ENCODE measurements at places on chromosomes 12 and 14.

GRCh38 chr12:64028541-64028940, 184.0 kb downstream of the SRGAP1 start:
- DNase-seq: no peak

DNA sequence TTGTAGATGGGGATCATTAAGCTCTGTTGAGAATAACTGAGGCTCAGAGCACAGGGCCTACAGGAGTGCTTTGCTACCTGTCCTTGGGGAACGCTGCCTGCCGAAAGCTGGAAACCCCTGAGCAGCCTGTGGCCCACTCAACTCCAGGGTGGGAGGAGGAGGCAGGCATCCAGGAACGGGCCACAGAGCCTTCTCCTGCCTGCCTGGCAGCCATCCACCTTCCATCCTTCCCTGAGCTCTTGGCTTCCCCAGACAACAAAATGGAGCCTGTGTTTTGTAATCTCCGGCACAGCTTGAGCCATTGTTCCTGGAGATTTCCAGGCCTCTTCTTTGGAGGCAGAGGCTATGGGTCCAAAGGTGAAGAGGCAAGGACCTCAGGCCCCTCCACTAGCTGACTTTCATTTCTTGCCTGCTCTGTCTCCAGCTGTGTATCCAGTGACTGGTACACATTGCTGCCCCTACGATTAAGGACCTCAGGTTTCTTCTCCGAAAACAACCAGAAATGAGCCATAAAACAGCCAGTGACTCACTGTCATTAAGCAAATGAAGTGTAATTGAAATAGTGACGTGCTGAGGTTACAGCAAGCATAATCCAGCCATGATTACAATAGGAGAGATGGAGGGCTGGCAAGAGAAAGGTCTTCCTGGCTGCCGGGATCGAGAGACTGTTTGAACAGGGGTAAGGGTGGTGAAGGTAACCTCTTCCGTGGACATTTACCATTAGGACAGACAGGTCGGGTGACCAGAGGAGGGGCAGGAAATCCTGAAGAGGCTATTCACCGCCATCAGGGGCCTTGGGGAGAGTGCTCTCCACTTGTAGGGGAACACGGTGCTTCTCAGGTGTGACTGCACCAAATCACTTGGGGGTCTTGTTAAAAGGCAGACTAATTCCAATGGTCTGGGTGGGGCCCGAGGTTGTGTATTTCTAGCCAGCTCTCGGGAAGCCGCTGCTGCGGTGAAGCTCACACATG, 56.3 kb upstream of the KCNA5 start:
- DNase-seq: no peak

- DNase-seq: no peak
These were observed 25.0 kb downstream of the CFAP54 start for GRCh38 chr12:96514328-96514727.

GRCh38 chr12:52227606-52228166, 5.4 kb upstream of the KRT7 start:
- no peak for DNase-seq

DNA sequence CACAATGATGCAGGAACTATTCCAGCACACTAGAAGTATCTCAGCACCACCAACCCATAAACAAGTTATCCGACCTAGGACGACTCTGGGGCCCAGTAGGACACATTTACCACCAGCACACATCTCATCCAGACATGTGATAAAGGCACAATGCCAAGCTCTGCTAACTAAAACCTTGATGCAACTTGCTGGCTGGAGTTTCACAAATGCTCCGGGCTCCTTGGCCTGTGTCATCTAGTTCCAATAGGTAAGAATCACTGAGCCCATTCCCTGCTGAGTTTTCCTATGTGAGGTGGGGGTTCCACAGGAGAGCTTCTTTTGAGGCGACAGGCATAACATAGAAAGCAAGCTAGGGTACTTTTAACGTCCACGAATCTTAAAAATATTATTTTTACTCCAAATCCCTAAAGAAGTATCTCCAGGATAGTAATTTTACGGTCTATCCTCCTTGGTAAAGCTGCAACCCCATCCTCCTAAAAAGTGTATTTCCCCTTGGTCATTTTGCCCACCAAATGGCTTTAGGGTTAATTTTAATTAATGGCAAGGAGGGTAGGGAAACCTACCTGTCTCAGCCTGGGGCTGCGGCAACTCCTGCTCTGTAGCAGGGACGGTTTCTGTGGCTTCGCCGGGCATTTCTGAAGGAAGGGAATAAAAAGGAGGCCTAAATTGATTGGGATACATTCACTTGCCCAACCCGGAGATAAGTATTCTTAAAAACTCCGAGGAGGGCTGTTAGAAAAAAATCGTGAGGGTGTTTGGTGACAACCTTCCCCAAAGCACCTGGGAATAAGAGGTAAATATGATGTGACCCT, 1.0 kb downstream of the NACA start:
- DNase-seq: no peak

DNA sequence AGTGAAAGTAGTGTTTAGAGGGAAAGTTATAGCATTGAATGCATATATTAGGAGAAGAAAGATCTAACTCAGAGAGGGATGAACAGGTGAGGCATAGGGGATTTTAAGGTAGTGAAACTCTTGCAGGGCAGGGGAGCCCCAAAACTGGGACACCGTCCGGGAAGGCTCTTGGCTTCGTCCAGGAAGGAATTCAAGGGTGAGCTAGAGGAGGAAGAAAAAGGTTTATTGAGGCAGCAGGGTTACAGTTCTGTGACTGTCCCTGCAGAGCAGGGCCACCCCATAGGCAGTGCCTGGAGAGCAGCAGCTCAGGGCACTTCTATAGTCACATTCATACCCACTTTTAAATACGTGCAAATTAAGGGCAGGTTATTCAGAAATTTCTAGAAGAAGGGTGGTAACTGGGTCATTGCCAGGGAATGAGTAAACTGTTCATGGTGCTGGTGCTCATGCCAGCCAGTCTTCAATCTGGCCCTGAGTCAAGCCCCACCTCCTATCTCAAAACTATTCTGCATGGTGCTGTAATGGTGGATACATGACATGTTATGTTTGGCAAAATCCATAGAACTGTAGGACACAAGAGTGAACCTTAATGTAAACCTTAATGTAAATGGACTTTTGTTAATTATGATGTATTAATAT, 1.2 kb upstream of the OAS1 start:
- no peak for DNase-seq

- no peak for DNase-seq
These were observed 38.6 kb upstream of the VPS33A start for GRCh38 chr12:122304924-122305323.

GRCh38 chr12:22014783-22015144, 31.3 kb upstream of the CMAS start:
- DNase-seq: no peak

DNA sequence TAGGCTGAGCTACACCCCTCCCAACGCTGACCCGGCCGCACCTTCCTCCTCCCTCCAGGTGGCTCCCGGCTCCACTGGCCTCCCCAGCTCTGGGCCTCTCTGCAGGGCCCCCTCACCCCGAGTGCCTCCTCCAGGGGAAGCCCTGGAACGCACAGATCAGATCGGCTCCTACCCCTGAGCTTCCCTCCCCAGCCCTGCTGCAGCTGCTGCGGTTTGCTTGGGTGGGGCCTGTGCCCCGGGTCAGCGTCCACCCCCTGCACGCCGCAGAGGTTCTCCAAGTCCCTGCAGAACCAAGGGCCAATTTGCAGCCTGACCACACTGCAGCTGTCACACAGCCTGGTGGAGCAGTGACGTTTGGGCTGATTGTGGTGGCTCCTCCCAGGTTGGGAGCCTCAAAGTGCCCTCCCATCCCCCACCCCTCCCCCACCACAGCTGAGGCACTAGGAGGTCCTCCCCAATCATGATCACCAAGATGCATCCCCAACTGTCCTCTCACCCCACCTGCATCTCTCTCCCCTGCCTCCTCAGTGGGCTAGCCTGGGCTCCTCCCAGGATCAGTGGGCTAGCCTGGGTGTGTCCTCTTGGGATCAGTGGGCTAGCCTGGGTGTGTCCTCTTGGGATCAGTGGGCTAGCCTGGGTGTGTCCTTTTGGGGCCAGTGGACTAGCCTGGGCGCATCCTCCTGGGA, 12.8 kb upstream of the FBRSL1 start:
- no peak for DNase-seq

DNA sequence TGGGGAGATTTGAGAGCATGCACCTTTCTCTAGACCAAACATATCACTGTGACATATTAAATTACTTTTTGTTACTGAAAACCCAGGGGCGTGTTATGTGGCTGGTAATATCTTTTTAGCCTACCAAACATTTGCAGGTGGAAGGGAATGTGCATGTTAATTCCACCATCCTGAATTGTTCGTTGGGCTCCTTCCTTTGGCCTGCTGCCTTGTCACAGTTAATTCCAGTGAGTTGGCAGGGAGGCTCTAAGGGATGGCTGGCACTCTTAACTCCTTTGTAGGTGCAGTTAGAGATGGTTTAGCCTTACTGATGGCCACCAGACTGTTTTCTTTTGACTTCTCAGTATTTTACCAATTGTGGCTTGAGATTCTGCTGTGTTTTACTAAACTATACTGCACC, 64.5 kb downstream of the DIP2B start:
- DNase-seq: no peak

DNA sequence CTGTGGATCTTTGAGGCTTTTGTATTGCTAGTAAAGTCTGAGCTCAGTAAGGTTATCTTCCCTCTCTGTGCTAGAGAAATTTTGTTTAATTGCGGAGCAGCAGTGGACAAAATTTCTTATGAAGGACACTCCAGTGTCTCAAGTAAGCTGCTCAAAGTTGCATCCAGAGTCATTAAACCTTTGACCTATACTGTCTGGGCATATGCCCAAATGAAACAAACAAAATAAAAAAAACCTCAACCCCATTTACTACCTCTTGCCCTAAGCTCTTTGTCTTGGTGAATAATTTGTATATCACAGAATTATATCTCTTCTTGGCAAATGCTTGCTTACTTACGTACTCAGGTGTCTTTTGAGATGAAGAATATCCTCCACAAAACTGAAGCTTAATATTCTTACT, 465.2 kb downstream of the SOX5 start:
- DNase-seq: no peak

- no peak for DNase-seq
These were observed 279.3 kb downstream of the MED13L start for GRCh38 chr12:115998119-115998633.

DNA sequence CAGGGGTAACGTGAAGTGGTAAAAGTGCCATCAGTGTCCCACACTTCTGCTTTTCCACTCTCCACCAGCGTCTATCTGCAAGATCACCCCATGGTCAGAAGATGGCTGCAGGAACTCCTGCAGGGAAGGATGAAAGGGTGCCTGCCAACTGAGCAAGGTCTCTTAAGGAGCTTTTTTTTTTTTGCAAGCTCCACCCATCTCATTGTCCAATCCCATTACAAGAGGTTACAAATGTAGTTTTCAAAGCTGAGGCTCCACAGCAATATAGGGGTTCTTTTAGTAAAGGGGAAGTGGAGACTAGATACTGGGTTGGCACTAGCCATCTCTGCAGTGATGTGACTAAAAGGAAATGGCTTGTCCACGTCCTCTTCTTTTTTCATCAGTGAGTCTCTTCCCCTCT, 5.9 kb upstream of the BHLHE41 start:
- no peak for DNase-seq
